GM23248 (cell line): ENCODE measurements at places on chromosomes 12 and 14. TPM values are rescaled to one million over a fixed set of nuclear protein-coding genes. Genes with fewer than 3 reads are reported as not detected.
A peak's percentile ranks its signal among the peaks of the same experiment; 100 is the strongest.

DNA sequence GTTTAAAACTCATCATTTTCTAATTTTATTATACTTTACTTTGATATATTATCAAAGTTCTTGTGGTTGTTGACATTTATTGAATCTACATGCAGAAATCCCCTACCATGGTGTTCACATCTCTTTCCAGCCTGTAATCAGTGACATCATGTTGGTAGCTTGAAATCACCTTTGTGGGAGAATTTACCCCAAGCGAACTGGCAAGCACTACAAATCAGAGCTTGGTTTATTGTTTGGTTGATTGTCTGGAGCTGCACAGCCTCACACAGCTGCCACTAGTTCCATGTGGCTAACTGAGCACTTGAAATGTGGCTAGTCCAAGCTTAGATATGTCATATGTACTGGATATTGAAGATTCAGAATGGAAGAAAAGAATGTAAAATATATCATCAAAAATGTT, 15.4 kb upstream of the KRT5 start:
- no peaks in the 10 kb centered on the region for H3K36me3 ChIP-seq
- no peak for DNase-seq
- H3K27me3 ChIP-seq, result peaks cover 10% of the 10 kb centered on the region; the same call in 1 of the 2 replicates
- H3K4me3 ChIP-seq, result no peak overlapping the region
- H3K27ac ChIP-seq, result no peak overlapping the region
- no peaks in the 10 kb centered on the region for H3K4me1 ChIP-seq

CCDC88C gene
- not detected in 2 replicates for total RNA-seq

DNA sequence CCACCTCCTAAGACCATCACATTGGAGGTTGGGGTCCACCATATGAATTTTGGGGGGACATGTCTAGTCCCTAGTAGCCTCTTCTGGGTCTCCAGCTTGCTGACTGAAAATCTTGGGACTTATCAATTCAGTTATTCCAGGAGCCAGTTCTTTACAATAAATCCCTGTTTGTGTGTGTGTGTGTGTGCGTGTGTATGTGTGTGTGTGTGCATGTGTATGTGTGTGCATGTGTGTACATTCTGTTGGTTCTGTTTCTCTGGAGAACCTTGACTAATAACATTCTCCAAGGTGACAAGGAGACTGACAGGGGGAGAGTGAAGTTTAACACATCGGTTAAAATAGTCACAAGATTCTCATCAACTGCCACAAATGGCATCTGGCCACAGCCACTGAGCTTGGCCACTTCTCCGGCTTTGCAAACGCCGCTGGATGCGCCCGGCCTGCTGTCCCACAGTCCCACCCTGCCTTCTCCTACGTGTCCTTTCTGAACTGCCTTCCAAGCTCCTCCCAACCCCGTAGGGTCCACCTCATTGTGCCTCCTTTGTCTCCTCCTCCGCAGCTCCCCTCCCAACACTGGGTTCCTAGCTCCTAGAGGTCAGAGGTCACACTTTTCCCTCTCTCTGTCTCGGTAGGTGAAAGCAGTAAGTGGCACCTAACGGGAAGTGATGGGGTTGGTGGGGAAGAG, 88.1 kb upstream of the DIO3 start:
- no peak overlapping the region for H3K4me3 ChIP-seq
- H3K27me3 ChIP-seq, result peaks cover 24% of the 10 kb centered on the region; the same call in 1 of the 2 replicates
- no peak overlapping the region for H3K27ac ChIP-seq
- no peak for DNase-seq
- peaks cover 13% of the 10 kb centered on the region for H3K4me1 ChIP-seq
- H3K36me3 ChIP-seq, result no peaks in the 10 kb centered on the region

DNA sequence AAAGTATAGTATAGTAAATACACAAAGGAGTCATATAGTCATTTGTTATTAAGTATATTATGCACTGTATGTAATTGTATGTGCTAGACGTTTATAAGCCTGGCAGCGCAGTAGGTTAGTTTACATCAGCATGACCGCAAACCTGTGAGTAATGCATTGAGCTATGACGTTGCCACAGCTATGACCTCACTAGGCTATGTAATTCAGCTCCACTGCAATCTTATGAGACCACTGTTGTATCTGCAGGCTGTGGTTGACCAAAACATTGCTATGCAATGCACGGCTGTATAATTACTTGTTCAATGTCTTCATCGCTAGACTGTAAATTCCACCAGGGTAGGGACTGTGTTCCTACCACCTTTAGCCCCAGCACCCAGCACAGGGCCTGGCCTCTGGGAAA, 53.2 kb upstream of the VASH1 start:
- H3K4me3 ChIP-seq, result no peak overlapping the region
- H3K27me3 ChIP-seq, result peaks cover 13% of the 10 kb centered on the region
- H3K27ac ChIP-seq, result no peak overlapping the region
- peak; percentile 20 for DNase-seq
- no peaks in the 10 kb centered on the region for H3K4me1 ChIP-seq
- no peaks in the 10 kb centered on the region for H3K36me3 ChIP-seq
